ENCODE measurements at places on chromosomes 13 and 19. TPM values are rescaled to one million over a fixed set of nuclear protein-coding genes. Genes with fewer than 3 reads are reported as not detected.

- no peak for DNase-seq
Observed at GRCh38 chr13:40483601-40484000, 182.8 kb downstream of the FOXO1 start.

GAS6 gene
- 2.2 TPM for total RNA-seq

DNA sequence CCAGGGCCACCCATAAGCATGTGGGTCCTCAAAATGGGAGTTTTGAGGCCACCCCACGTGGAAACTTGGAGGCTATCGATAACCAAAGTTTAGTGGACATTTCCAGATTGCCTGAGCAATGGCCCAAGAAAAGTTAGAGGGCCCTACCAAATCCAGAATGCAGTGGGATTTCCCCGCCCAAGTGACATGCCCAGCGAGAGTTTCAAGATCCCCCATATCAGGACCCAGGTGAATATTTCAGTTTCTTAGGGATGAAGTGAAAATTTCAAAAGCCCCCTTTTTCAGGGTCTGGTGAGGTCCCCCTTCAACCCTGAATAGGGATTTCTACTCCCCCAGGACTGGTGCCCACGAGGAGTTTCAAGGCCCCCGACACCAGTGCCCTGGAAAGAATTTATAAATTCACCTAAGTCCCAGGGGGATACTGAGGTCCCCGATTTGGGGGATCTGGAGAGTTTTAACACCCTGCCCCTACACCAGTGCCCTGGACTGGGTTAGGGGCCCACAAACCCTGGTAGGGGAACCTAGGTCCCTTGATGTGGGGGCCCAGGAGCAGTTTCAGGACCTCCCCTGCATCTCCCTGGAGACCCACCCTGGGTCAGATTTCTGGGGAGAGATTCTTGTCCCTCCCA lies 695 bp downstream of the BST2 start:
- no peak for DNase-seq

DNA sequence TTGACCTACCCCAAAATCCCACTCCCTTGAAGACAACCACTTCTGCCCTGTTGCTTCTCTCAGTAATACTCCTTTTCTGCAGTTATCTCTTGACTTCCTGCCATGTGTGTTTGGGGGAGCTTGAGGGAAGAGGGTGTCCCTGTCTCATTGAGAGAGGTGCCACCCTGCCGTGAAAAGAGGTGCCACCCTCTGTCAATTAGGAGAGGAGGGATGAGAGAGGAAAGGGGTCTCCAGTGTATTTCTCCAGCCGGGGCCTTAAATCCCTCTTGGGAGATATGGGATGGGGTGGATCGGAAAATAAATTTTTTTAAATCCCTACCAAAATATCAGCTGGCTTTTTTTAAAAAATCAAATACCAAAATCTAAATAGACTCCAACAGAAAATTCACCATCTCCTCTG lies 16.5 kb downstream of the PLD3 start:
- DNase-seq: no peak

ZNF575 gene
- total RNA-seq: 4.0 TPM

GRCh38 chr13:45295536-45295935 lies 45.4 kb downstream of the TPT1 start:
- DNase-seq: no peak

SERPINE3 gene
- not detected for total RNA-seq

RGL3 gene
- total RNA-seq: not detected

GRCh38 chr19:525029-525428 lies 6.5 kb upstream of the CDC34 start:
- no peak for DNase-seq

GRCh38 chr19:29804493-29804892 lies 7.3 kb upstream of the CCNE1 start:
- no peak for DNase-seq

GRCh38 chr13:21882766-21883165 lies 211.9 kb downstream of the FGF9 start:
- no peak for DNase-seq

DNA sequence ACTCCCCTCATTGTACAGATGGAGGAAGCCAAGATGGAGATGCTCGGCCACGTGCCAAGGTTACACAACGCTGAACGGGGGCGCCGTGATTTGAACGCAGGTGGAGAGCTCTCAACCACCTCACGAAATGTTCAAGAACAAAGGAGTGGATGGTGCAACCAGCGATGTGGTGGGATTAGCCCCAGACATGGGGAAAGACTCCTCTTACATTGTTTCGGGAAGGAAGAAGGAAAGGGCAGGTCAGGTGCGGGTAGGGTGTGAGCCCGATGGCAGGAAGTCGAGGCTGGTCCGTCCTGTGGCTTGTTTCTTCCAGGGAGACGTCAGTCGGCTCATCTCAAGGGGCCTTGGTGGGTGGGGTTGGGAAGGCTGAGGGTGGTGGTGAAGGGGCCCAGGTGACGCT lies 7.1 kb upstream of the KLK14 start:
- no peak for DNase-seq

PTGER1 gene
- not detected for total RNA-seq

ZNF415 gene
- 0.62 TPM for total RNA-seq

DNA sequence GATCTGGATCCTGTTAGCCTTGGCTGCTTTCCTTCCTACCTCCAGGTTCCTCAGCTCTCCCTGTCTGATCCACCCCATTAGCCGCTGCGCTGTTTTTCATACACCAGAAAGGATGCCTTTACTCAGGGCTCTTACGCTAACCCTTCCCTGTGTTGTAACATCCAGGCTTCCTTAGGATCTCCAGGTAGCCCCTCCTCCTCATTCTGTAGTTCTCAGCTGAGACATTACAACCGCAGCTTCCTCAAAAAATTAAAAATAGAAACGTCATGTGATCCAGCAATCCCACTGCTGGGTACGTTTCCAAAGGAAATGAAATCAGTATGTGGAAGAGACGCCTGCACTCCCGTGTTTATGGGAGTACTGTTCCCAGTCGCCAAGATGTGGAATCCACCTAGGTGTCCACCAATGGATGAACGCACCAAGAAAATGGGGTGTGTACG lies 18.4 kb upstream of the MYADM start:
- no peak for DNase-seq

TGFBR3L gene
- 1.7 TPM for total RNA-seq

AMER2 gene
- not detected for total RNA-seq

GRCh38 chr19:8576273-8576993 lies 809 bp downstream of the MYO1F start:
- no peak for DNase-seq

DNA sequence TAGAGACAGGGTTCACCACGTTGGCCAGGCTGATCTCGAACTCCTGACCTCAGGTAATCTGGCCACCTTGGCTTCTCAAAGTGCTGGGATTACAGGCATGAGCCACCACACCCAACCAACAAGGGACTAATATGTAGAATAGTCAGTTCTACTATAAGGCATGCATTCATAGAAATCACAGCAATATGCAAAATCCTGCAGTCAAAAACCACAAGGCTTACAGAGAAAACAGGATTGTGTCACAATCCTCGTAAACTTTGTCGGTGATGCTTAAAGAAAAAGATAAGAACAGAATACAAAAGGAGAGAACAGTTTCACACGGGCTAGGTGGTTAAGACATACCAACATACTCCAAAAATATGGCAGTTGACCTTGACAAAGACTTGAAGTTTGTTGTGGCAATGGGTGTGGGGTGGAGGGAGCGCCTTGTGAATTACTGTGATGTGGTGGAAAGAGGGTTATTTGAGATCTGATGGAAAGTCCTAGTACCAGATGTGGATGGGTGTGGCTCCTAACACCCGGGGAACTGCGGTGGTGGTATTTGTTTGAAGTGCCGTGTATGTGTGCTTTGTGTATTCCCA lies 12.4 kb downstream of the NOSIP start:
- DNase-seq: peak; percentile 59

JAK3 gene
- total RNA-seq: 149 TPM

DNA sequence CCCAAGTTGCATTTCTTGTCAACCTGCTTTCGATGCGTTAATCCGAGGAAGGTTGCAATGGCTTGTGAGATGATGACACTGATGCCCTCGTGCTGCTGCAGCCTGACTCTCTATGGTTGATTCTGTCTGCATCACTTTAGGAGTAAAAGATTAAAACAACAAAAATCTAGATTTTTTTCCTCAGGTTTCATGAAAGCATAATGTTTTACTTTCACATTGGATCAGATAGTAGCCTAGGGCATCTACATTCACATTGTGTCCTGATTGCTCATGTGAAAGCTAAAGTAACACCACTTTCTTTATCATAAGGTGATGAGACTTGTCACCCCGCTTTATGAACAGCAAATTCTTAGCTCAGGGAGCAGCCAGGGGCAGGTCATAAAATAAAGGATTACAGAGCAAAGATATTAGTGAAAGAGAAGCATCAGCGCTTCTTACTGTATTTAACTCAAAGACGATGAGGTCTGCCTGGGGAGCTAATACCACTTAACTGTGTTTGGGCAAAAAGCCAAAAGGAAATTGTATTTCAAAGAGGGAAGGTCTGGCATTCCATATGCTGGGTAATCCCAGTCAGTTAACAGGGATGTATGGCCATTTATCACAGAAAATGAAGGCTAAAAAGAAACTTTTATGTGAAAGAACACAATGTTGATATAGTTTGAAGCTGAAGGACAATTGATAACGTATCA lies 270.5 kb downstream of the GPC6 start:
- no peak for DNase-seq

IL4I1 gene
- total RNA-seq: 47.8 TPM

DNA sequence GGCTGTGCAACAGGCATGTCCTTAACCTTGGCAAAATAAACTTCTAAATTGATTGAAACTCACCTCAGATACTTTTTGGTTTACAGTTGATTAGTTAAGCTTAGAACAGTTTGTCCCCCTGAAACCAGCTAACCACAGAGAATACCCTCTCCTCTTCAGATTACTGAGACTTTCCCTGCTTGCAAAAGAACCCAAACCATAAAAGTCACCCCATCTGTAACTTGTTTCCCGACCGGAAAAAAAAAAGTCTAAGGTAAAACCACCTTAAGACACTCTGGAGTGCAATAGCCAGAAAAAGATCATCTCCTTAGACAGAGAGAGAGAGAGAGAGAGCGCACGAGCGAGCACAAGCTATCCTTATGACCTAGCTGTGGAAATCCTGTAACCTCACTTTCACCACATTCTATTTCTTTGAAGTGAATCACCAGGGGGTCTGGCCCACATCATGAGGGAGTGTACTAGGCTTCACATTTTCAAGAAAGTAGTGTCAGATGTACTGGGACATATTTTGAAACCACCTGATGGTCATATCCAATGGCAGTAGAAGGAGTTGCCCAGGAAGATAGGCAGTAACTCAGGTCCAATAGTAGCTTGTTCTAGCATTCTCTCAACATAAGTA lies 11.1 kb upstream of the GTF2F2 start:
- no peak for DNase-seq

GRCh38 chr13:102697929-102698648 lies 3.2 kb upstream of the METTL21C start:
- no peak for DNase-seq

DNA sequence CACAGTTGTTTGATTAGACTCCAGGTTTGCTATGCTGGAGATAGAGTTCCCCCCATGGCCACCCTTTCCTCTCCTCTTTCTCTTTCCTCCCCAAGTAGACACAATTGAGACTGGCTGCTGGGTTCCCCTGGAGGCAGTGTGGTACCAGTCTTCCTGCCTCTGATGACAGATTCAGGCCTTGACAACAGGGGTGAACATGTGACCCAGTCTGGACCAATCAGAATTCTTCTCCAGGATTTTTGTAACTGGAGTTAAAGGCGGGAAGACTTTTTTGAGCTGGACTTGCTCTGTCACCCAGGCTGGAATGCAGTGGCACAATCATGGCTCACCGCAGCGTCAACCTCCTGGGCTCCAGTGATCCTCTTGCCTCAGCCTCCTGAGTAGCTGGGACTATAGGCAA lies 48.7 kb downstream of the CCNE1 start:
- DNase-seq: no peak

DNA sequence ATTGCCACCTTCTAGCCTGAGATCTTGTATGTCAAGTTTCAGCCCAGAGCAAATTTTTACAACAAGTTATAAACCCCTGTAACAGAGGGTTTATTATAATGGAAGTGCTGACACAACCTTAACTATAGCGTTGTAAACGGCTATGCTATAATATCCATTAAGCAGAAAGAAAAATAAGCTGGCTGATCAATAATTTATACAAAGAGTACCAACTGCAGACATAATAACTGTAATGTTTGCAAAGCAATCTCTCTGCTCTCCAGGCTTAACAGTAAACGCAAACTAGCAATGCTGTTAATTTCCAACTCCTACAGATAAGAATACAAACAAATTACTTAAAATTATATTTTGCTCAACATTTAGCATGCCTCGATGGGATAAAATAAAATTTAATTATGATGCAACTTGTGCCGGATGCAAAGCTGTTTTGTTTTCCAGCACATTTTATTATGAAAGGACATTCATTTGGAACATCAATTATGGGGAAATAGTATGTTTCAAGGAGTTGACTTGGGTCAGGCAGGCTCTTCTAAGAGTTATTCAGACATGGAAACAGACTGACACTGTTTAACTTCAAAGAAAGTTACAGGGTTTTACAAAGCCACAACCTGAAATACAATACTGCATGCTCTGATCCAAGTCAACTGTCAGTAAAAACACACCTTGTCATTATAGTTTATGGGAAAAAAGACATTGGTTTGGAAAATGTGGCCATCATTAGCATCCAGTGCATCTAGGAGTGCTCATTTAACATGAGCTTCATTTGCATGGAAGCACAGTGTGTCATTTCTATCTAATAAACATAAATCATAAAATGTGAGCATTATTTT lies 6.6 kb upstream of the DACH1 start:
- no peak for DNase-seq

- DNase-seq: no peak
Observed at GRCh38 chr19:51572908-51573307, 1.8 kb downstream of the ZNF175 start.

GRCh38 chr13:112806739-112807652 lies 117.2 kb downstream of the ATP11A start:
- DNase-seq: no peak

DNA sequence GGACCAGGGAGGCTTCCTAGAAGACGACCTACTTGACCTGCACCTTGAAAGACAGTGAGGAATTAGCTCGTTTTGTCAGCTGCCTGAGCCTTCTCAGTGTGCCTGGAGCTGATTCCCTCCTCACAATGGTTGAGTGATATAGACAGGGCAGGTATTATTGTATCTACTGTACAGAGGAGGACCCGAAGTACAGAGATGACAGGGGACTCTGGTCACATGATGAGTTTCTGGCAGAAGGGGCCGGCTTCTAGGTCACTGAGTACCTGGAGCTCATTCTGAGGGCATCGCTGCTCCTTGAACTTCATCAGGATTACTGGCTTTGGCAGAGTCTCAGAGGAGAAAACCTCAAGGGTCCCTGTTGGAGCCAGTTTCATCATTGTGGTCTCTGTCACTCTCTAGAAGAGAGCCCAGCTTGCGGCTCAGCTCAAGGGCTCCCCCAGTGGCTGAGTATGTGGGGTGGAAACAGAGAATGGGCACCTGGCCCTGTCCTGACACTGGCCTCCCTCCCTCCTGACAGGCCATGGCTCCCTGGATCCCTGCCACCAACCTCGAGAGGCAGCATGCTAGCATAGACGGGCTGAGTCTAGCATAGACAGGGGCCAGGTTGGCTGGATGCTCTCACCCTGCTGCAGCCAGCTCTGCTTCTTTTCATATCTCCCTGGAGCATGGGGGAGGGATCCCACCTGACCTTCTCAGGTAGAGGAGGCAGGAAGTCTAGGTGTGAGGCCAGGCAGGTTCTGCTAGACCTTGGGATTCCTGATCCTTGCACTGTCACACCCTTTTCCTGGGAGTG lies 38.7 kb downstream of the NFIX start:
- no peak for DNase-seq

GRCh38 chr19:39937094-39937720 lies 2.8 kb upstream of the FCGBP start:
- DNase-seq: no peak
